ENCODE measurements at places on chromosomes 12 and 14. TPM values are rescaled to one million over a fixed set of nuclear protein-coding genes. Genes with fewer than 3 reads are reported as not detected.

DNA sequence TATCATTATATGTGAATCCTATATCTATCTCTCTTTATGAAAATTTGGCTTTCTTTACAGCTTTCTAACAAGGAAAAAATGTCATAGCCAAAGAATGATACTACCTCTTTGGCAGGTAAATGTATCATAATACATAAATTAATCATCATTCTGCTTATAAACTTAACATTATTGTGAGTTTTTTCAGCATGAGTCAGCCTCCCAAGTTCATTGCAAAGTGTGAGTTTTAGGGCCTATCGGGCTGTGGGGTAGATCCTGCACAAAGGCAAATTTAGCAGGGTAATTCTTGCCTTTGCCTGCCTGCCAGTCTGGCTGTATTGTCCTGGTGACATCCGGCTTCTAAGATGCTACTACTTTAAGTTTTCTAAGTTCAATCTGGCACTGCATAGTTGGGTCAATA is 412.6 kb downstream of the MDGA2 start:
- DNase-seq = no peak

- no peak for DNase-seq
Measured at GRCh38 chr14:73290279-73290678, 53.0 kb downstream of the PAPLN start.

SLC5A8 gene
- polyA plus RNA-seq = not detected

IFI27 gene
- polyA plus RNA-seq = 1.4 TPM

GRCh38 chr12:69024907-69025306 is 91.9 kb upstream of the CPM start:
- DNase-seq = no peak

GRCh38 chr14:98085751-98086150 is 1186.2 kb downstream of the BCL11B start:
- no peak for DNase-seq

GRCh38 chr14:103385929-103386712 is 906 bp downstream of the MARK3 start:
- no peak for DNase-seq

MYO1H gene
- not detected for polyA plus RNA-seq

DNA sequence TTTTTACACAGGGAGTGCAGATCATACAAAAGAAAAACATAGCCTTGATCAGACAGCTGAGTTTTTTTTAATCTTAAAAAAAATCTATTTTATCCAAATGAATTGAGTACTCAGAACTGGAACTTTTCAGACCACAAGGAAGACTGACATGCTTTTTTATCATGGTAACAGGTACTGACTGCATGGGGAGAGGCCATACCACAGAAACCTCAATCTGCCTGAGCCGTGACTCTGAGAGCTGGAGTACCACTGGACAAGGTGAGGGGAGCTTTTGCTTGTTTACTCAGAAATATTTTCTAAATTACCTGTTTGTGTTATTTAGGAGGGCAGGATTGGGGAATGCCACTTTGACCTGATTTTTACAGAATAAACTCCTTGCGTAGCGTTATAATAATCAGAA is 143.9 kb downstream of the ALX1 start:
- DNase-seq = no peak

DNA sequence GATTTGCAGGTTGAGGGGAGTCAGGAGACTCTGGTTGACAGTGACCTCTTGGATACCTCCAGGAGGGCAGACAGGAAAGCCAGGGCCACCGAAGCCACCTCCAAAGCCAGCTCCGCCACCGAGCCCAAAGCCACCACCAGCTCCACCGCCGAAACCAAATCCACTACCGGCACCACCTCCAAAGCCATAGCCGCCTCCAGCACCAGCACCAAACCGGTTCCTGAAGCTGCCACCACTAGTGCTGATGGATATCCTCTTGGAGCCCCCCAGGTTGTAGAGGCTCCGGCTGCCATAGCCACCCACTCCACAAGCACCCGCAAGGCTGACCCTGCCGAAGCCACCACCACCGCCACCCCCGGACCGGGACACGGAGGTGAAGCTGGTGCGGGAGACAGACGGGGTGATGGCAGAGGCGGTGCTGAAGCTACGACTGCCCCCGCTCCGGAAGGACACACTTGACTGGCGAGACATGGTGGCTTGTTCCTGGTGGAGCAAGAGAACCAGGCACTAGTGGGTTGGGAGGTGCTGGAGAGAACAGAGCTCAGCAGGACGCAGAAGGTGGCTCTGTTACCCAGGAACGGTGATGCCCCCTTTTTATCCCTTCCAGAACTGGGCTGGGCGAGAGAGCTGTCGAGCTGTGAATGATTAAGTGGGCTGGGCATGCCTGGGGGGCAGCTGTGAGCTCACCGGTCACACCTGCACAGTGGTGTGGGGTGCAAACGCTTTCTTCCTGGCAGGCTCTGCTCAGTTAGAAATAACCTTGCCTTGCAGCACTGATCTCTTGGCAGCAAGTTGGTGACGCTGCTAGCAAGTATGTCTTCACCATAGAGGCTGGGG is at the start of gene KRT5:
KRT5 (minus strand) TSS at position 569 of the 837 bp plus-strand sequence; CDS start at position 471, 98 bp downstream.
- no peak for DNase-seq

DNA sequence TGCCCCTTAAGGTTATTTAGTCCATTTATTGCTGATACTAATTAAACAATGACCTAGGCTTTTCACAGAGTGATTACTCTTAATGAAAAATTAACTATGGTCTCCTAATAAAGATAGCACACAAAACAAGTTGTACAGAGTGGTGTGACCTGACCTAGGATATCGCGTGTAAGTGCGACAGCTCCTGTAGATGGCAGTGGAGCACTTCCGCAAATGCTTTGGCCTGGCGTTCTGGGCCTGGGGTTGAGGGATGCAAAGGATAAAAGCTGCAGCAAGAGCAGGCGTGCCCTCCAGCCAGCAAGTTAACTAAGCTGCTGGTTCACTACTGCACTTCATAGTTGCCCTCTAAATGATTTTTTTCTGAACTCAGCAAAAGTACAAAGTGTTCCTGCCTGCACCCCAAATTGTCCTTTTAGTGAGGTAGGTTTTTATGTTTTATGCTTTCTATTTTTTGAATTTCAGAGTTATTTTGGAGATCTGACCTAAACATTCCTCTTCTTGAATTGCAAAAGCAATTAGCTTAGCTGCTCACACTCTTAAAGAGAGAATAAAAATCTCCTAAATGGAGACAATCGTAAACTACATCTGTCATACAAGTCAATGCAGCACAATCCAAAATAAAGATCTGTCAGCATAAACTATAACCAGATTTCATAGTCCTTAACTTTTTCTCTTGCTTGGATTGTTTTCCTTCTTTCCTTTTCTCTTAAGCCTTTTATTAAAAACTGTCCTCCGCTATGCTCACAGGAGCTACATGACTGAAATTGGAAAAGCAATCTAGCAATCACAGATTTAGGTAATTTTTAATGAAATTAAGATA is 379.6 kb downstream of the LRIG3 start:
- DNase-seq = peak; percentile 85

DNA sequence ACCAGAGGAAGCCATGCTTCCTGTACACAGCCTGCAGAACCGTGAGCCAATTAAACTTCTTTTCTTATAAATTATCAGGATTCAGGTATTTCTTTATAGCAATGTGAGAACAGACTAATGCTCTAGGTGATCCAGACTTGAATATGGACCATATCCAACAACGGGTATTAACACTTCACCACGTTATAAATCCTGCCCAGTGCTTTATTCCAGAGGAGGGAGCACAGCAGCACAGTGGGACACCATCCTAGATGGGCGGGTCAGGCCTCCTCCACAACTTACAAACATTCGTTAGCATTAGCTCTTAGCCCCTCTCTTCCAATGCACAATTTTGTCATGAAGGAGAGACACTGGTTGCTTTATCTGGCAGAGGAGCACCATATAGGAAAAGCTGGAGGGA is 66.0 kb downstream of the TMCC3 start:
- DNase-seq = no peak

LRFN5 gene
- 3.3 TPM for polyA plus RNA-seq

DNA sequence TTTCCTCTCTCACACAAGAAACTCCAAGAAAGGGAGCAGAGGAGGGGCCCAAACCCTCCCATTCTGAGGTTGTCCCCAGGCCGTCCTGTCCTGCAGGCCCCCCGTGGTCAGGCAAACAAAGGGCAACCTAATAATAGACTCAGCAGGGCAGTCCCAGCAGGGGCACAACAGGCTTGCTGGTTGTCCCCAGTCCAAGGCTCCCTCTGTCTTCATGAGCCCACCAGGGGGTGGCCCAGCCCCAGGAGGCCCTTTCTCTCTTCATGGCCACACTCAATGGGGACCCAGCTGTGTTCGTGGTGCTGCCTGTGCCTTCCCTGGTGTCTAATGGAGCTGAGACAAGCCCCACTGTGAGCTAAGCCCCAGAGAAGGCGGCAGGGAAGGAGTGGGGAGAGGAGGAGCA is 359.9 kb downstream of the ADGRD1 start:
- DNase-seq = no peak

DNA sequence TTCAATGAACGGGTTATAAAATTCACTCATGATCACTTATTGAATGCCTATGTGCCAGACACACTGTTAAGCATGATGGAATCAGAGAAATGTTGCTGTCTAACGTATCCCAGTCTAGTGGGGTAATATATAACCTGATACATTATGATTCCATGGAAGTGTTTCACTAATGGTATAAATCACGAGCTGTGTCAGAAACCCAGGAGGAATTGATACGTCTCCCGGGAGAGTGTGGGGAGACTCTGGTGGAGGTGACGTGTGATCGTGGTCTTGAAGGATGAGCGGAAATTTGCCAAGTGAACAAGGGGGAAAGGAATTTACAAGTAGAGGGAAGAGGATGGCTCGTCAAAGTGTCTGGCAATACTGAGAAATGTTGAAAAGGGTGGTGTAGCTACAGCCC is 26.5 kb downstream of the MANSC1 start:
- DNase-seq = no peak

DNA sequence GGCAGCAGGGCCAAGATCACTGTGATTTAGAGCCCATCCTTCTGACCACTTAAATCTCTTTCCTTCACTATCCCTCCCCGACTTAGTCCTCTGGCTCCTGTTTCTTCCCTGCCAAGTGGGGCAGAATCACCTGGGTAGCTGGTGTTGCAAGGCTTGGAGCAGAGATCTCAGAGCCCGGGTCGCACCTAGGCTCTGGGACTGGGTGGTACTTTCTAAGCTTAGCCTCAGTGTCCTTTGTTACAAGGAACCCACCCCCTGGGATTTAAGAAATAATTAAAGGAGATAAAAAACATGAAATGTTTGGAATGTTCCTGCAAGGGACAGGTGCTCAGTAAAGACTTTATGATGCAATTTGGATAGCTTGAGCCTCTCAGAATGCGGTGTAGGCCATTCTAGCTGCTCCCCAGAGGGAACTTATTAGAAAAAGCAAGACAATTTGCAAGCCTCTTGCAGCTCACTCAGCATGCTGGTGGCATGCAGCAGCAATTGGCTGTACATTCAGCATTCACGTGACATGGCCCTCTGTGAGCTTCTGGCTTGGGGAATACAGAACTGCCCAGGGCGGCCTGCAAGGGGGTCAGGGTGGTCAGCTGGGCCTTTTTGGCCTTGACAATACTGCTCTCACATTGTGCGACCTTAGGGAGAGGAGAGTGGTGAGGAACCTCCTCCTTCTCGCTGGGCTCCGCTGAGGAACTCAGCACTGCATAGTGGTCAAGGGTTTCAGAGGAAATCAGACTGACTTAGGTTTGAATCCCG is 16.8 kb downstream of the C14orf132 start:
- no peak for DNase-seq

BTBD7 gene
- 22.4 TPM for polyA plus RNA-seq

DNA sequence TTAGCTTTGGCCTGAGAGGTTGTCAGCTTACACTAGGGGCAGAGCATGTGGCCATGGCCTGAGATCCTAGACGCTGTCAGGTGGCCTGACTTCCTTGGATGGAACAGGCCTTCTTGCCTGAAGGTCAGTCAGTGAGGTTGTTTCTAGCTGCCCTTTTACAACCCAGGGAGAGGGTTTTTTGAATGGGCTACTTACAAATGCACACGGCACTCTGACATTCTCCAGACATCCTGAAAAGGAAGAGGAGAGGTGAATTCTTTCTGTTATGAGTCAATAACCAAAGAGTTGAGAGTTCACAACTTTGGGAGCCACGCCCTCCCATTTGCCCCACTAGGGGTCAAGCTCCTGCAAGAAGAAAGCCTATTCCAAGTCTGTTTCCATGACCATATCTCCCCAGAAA is 7.8 kb downstream of the KRT76 start:
- no peak for DNase-seq

PPP1R36 gene
- polyA plus RNA-seq = 0.31 TPM

CLEC4C gene
- not detected for polyA plus RNA-seq

DNA sequence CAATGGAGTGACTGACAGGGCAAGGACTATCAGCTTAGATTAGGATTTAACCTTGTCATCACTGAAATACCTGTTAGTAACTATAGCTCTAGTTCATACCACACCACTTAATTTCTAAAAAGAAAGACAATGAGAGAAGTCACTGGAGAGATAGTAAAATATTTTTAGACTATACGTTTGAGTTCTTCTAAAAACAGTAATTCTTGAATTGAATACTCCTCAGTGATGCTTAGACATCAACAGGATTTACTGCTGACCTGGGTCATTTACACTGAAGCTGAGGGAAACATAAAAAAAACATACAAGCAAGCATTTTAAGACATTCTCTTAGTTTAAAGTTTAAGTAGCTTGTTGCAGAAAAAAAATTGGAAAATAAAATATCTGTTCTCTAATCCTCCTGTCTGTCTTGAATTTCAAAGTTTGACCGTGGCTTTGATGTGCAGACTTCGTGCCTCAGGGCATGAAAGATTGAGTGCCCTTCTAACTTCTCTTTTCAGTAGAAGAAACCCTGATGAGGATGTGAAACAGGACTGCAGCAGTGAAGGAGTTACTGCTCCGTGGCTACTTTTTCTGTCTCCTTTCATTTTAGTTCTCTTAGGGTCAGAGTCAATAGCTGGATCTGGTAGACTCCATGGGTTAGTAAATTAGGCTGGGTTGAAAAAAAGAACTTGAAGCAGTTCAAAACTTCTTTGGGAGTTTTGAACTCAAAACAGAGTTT is 172.2 kb downstream of the PTPRO start:
- DNase-seq = no peak

DNA sequence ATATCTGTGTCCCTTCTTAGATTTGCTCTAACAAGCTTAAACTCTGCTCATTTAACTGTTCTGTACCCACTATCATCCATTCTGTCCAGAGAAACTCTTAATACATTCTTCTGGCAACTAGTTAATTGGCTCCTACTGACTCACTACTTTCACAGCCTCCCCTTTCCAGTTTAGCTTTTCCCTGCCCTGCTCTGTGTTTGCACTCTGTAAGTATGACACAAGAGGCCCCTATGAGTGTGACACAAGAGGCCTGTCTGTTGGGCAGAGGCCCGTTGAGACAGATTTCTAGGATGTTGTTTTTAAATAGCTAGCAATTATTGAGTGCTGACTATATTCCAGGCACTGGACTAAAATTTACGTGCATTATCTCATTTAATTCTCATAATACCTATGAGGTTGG is 246.0 kb upstream of the DAAM1 start:
- DNase-seq = no peak

CCDC197 gene
- polyA plus RNA-seq = not detected

RFX4 gene
- polyA plus RNA-seq = not detected

SLC25A21 gene
- 1.5 TPM for polyA plus RNA-seq

LHX5 gene
- polyA plus RNA-seq = not detected

DNA sequence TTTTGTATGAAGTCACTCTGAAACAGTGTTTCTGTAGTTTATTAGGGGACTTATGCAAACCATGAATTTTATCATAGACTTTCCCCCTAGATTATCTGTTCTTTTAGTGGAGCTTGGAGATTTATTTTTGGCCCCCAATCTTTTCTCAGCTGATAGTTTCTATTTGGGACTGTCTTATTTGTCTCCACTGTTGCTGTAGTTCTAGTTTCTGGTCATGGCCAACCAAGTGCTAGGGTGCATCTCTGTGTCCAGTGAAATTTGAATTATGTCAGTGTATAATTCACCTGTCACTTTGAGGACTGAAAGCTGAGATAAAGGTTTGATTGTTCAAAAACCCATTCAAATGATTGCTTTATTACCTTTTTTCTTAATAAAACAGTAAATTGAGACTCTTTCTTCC is 61.3 kb downstream of the KTN1 start:
- no peak for DNase-seq

GALNT16 gene
- polyA plus RNA-seq = 1.6 TPM

Data from AG04450 (cell line).